ENCODE measurements at places on chromosomes 12 and 14.

GRCh38 chr12:100274291-100274690 lies 7.3 kb downstream of the SCYL2 start:
- DNase-seq: no peak

DNA sequence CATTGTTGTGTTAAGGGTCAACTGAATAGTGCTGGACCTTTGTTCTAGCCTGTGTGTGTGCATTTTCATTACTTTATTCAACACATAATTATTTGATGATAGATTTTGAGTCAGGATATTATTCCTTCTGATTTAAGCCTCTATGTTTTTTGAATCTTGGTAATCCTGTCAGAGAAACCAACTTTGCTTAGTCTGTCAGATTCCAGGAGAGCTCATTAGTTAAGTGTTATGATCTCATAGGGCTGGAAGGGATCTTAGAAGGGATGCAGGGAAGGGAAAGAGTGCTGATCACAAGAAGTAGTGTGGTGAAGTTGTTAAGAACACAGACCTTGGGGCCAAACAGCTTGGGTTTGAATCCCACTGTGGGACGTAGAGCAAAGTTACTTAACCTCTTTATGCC lies 52.9 kb downstream of the SCN8A start:
- DNase-seq: no peak

DNA sequence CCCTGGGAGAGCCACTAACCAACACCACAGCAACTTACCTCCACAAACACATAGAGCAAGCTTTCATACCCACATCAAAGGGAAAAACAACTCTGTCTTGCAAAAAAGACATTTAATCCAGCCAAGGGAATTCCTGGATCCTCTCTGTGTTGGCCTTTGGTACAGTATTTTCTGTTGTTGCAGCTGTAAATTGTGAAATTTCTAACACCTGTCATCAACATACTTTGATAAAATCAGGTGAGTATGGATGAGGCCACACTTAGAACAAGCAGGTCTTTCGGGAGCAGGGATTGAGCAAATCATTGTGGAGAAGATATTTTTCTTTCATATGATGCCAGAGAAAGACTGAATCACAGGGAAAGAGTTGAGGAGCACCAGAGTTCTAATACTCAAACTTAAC lies 89.3 kb downstream of the SPTSSA start:
- no peak for DNase-seq

DNA sequence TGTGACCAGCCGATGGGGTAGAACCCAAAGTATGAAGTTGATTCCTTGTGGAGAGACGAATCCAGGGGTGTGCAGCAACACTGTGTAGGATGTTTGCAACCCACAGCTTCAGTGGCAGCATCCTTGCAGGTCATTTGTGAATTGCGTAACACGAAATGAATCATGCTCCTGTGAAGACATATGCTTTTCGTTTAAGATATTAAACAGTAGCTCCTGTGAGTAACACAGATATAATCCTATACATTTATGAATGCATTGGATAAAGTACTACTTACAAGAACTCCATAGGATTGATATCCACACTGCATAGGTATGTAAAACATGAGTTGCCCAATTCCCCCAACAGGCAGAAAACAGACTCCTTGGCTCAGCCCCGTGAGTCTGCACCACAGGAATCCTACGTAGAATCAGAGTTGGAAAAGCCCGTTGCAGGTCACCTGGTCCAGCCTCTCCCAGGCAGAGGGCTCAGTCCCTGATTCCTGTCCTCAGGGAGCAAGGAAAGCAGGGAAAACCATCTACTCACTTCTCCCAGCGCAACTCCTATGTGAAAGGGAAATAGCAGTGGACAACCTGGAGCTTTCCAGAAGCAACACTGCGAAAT lies 75.8 kb downstream of the GPATCH2L start:
- no peak for DNase-seq

DNA sequence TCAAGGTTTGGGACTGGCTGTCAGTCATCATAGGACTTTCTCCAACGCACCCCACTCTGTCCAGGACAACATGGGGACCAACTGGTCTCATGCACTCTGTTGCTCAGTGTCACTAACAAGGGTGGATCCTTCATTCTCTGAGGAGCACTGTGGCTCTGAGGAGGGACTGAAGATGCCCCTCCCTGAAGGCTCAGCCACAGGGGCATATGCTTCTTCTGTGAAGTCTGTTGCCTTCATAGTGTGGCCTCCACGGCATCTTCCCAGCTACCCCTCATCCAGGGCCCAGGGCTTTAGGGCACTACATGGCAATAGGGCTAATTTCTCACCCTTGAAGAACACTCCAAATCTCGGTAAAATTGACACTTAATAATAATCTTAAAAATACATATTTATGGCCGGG lies 14.3 kb upstream of the IFI27L2 start:
- DNase-seq: no peak

- DNase-seq: no peak
Measured at GRCh38 chr14:88481794-88482193, 73.0 kb downstream of the PTPN21 start.

GRCh38 chr12:113136990-113137511 lies 1.5 kb upstream of the RASAL1 start:
- no peak for DNase-seq

DNA sequence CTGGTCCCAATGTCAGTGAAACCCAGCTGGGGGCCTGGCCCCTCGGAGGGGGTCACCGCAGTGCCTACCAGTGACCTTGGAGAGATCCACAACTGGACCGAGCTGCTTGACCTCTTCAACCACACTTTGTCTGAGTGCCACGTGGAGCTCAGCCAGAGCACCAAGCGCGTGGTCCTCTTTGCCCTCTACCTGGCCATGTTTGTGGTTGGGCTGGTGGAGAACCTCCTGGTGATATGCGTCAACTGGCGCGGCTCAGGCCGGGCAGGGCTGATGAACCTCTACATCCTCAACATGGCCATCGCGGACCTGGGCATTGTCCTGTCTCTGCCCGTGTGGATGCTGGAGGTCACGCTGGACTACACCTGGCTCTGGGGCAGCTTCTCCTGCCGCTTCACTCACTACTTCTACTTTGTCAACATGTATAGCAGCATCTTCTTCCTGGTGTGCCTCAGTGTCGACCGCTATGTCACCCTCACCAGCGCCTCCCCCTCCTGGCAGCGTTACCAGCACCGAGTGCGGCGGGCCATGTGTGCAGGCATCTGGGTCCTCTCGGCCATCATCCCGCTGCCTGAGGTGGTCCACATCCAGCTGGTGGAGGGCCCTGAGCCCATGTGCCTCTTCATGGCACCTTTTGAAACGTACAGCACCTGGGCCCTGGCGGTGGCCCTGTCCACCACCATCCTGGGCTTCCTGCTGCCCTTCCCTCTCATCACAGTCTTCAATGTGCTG lies 11.0 kb downstream of the ZBTB39 start:
- DNase-seq: no peak

GRCh38 chr12:58425481-58426392 lies 484.4 kb downstream of the ATP23 start:
- no peak for DNase-seq

DNA sequence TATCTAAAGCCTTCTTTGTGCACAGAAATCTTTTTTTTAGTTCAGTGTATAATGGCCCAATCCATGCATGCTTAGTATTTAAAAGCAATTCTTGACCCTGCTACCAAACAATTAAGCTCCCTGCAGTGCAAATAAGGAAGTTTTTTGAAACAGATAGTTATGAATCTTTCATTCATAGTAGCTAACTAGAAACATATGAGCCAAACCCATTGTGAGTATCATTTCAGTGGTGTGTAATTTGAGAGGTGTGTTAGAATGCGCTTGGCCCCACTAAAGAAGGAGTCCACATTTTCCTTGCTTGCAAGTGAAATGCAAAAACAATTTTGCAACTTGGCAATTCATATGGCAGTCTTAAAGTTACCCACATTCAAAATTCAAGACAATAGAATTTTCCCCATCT lies 14.4 kb downstream of the EPS8 start:
- no peak for DNase-seq

DNA sequence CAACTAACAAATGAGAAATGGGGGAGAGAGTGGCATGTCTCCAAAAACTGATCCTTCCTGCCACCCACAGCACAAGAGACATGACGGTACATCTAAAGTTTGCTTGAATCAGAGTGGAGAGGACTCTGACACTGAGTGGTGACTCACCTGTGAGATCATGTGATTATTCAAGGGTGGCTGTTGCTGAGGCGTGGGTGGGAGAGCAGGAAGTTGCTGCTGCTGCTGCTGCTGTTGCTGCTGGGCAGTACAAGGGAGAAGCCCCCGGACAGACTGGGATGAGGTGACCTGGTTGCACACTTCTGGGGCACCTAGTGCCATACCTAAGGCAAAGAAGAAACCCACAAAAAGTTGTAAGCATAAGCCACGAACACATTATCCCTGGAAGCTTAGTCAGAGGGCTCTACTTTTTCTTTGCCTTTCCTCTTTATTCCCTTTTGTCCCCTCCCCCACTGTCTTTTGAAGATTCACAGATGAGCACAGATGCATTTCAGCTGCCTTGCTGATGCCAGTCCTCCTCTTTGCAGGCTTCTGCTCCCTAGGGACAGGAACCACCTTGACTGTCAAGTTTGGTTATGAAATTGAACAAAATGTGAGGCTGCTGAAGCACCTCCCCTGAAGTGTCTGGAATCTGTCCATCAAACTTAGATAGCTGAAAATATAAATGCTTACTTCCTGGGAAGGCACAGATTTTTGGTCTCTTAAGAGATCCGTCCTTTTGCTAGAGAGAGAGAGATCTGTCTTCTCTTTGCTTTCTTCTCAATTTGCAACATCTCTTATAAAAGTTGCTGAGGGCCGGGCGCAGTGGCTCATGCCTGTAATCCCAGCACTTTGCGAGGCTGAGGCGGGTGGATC lies 29.4 kb upstream of the STAC3 start:
- DNase-seq: peak; percentile 25

- no peak for DNase-seq
Measured at GRCh38 chr14:31060253-31060875, 34.2 kb upstream of the STRN3 start.

DNA sequence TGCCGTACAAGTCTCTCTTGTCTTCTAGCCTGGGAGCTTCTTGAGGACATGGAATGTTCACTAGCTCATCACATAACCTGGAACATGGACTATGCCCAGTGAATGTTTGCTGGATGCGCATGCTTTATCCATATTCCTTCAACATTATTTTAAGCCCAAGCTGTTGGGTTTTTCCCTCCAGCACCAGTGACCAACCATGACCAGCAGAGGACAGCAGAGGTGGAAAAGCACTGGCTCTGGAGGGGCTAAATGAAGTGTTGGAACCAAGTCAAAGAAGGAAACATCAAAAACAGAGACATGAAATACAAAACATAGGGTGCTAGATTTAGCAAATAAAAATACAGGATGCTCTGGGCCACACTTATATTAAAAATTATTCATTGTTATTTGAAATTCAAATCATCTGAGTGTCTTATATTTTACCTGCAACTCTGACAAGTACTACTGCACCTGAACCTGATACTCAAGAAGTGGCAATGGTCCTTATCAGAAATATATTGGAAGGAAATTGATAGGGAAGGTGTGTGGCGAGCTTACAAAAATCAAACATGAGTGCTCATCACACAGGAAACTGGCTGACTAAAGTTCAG lies 23.1 kb upstream of the HELB start:
- peak; percentile 22 for DNase-seq

DNA sequence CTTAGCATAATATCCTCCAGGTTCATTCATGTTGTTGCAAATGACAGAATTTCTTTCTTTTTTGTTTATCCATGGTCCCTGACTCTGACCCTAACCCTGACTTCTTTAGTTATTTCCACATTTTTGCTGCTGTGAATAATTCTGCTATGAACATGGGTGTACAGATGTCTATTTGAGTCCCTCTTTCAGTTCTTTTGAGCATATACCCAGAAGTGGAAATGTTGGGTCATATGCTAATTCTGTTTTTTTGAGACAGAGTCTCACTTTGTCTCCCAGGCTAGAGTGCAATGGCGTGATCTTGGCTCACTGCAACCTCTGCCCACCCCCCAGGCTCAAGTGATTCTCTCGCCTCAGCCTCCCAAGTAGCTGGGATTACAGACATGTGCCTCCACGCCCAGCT lies 33.1 kb downstream of the KNTC1 start:
- no peak for DNase-seq

- DNase-seq: no peak
Measured at GRCh38 chr12:114291389-114292060, 114.4 kb downstream of the TBX5 start.

GRCh38 chr14:76772300-76773187 lies 11.3 kb downstream of the VASH1 start:
- no peak for DNase-seq

GRCh38 chr12:128571906-128572810 lies 251.6 kb downstream of the SLC15A4 start:
- DNase-seq: no peak

DNA sequence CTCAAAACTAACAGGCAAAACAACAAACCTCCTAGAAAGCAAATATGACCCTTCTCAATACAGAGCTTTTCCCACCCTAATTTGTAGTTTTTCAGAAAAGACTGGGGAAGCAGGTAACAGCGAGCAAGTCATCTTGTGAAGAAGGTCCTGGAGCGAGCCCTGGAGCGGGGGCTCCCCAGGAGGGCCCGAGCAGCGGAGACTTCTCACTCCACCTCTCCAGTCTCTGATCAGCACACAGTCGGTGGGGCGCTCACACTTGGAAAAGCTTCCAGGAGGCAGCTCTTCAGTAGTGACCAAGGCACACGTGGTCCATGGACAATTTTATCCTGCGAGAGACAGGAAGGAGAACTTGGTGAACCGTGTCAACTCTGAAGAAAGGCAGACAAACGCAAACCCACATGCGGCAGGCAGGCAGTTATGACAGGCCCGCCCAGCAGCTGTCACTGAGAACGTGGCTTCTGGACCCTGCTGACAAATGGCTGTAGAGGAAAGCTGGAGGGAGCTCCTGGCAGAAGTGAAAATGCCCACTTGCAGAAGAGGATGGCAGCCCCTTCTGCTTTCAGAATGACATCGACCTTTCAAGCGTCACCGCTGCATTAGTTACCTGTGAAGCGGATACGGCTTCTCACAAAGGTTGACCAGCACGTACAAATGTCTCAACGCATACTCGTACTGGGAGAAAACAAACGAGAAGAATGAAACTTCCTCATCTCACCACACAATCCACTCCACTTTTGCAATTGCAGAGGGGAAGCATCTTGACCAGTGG lies 44.2 kb downstream of the LGMN start:
- DNase-seq: no peak

GRCh38 chr12:82803201-82803600 lies 116.5 kb downstream of the TMTC2 start:
- no peak for DNase-seq

DNA sequence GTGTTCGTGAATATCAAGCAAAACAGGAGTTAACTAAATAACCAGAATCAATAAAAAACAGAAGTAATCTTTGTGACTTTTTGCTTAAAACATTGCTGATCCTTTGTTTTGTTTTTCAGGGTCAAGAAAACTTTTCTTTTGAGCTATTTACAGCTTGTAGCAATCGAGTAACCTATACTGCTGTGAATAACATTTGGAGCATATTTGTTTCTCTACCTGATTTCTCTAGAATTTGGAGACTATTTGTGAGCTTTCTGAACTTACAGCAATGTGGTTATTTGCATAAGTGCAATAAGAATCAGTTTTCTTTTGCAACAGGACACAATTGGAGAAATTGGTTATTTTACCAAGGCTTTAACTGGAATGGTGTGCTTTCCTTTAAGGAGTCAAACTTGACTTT lies 7.3 kb upstream of the ETNK1 start:
- no peak for DNase-seq
